Cerebellar nuclear complex (tissue), 1 donor: ENCODE measurements at places on chromosomes 11 and 22.

DNA sequence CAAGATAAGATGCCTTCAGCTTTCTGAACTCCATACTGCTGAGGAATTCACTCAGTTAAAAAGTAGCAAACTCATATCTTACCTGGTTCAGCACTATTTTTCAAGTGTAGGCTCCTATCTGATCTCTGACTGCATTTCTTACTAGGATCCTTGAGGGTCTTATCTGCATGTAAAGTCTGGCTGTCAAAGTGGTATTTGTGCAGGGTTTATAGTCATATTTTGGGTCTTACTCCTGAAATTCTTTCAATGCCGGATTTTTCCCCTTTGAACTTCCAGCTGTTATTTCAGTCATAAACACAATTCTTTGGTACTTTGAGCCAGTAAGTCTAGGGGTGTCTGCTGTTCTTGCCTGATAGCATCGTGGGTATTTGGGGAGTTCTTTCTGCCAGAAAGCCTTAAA lies 25.3 kb upstream of the NOX4 start:
- DNase-seq, result no peak

- DNase-seq, result no peak
Measured at GRCh38 chr11:115624065-115624464, 119.8 kb upstream of the CADM1 start.

GRCh38 chr11:66082946-66083698 lies 13.1 kb downstream of the PACS1 start:
- DNase-seq, result no peak

- no peak for DNase-seq
Measured at GRCh38 chr22:28208036-28208435, 289.0 kb upstream of the PITPNB start.

DNA sequence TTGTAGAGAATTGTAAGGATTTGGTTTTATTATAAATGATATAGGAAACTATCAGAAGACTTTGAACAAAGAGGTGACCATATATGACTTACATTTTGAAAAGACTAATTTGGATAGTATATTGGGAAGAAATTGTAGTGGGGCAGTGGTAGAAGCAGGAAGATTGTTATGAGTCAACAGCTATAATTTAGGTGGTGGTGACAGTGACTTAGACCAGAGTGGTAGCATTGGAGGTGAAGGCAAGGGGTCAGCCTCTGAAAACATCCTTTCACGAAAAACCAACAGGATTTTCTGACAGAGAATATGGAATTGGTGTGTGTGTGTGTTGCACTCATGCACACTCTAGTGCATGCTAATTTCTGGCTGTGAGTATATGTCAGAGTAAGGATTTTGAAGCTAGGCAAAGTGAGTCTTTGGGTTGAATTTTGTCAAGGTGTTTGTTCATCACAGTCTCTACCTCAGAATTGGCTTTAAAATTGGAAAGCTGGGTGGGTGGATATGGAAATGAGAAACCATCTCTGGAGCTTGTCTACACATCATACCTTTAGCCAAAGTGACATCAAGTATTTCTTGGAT lies 8.2 kb upstream of the HBE1 start:
- DNase-seq, result no peak

DNA sequence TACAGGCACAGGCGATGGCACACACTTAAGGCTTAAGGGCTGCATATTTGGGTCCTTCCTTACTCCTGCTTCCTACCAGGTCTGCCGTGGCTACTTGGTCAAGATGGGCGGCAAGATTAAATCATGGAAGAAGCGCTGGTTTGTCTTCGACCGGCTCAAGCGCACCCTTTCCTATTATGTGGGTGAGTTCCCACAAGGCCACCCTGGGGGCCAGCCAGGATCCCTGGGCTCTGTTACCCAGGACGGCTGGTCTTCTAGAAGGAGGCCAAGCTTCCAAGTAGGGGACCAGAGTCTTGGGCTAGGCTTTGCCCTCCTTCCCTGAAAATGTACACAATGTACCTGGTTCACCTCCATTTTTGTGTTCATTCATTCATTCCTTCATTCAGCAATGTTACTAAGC lies 29.1 kb downstream of the TREH start:
- DNase-seq, result no peak

DNA sequence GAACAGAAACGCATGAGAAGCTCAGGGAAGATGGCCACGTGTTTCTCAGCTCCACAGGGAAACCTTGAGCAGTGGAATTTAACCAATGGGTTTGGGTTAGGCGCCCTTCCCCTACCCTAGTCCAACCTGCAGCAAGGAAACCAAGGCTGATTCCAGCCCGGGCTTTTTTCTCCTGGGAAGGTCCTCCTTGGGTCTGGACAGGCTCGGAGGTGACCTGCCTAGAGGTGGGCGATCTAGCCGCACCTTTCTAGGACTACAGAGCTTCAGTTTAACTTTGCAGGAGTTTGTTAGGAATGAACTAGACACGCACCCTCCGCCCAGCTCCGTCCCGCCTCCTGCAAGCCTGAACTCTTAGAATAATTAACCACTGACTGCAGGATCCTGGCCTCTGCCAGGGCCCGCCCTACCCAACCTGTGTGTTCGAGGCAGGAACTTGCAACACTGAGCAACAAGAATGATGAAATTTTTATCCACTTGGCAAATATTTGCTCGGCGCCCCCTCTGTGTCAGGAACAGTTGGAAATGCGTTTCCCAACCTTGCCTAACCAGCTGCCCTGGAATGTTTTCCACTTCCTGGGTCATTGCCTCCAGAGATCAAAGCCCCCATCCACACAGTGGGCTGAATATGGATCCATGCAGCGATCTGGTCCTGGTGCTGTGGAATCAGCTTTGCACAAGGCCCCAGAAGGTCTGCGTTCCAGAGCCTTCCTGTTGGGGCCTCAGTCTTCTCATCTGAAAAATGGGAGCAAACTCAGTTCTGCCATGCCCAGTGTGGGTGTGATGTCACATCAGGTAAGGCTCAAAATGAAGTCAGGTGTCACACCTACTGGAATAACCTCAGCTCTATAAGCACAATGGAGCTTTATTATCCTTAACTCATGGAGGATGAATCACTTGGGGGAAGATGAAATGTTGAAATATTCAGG lies 13.3 kb downstream of the MPST start:
- DNase-seq, result no peak

DNA sequence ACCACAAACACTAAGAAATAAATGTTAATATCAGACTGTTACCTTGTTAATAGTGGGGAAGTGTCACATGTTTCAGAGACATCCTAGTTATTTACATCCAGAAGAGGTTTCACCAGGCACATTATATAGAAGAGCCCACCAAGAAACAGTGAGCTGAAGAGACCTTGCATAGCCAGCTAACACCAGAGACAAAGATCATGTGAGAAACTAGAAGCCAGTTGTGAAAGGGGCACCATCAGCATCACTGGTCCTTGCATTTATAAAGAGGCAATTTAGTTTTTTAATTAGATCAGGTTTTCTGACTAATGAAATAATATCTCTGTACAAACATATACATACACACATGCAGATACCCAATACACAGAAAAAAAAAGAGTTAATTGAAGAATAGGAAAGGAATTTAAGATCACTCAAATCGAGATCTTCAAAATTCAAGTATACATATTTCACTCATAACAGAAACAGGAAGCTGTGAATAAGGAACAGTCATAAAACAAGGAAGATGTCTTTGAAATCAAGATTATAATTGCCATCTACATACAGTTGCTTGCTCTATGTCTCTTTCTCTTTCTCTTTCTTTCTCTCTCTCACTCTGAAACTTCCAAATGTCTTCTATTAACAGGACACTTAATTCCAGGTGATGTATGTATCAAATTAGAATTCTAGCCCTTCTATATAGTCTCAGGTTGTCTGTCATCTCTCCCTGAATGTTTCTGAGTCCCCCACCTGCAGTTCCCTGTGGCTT lies 348.7 kb downstream of the ETS1 start:
- DNase-seq, result no peak

DNA sequence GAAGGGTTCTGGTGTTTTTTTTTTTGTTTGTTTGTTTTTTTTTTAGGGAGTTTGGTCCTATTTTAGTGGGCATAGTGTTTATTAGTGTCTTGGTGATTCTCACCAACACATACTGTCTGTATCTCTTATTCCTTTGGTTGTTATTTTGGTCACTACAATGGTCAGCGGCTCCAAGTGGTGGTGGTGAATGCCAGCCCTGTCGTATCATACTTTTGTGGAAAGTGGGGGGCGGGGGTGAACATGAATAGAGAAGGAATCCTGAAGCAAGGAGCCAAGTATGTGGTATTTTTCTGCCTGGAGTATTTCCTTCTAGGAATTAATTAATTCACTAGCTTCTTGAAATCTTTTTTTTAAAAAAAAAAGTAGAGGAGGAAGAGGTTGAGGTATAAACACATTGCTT lies 79.6 kb downstream of the GRK3 start:
- DNase-seq, result no peak

GRCh38 chr11:122116591-122116990 lies 576 bp upstream of the BLID start:
- no peak for DNase-seq

- no peak for DNase-seq
Measured at GRCh38 chr11:12169822-12170221, 59.4 kb downstream of the MICAL2 start.

DNA sequence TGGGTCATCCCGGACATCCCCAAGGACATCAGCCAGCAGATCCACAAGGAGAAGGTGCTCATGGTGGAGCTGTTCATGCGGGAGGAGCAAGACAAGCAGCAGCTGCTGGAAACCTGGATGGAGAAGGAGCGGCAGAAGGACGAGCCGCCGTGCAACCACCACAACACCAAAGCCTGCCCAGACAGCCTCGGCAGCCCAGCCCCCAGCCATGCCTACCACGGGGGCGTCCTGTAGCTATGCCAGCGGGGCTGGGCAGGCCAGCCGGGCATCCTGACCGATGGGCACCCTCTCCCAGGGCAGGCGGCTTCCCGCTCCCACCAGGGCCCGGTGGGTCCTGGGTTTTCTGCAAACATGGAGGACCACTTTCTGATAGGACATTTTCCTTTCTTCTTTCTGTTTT lies 15.3 kb upstream of the FADD start:
- DNase-seq, result no peak

- DNase-seq, result no peak
Measured at GRCh38 chr22:24435323-24435645, 7.9 kb downstream of the ADORA2A start.

DNA sequence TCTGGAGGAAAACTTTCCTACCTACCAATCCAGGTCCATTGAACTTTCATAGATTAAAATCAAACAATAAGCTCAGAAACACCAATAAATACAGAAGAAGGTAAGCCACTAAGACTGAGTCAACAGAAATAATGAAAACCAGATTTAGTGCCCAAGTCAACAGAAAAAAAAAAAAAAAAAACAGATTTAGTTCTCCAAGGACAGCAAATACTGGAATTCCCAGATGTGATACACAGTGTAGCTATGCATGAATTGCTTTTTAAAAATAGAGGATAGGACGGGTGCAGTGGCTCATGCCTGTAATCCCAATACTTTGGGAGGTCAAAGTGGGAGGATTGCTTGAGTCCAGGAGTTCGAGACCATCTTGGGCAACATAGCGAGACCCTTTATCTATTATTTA lies 15.7 kb downstream of the DMC1 start:
- DNase-seq, result no peak

- DNase-seq, result no peak
Measured at GRCh38 chr11:131957201-131957600, 586.8 kb downstream of the NTM start.

- no peak for DNase-seq
Measured at GRCh38 chr11:69896250-69896649, 77.0 kb upstream of the FGF3 start.

DNA sequence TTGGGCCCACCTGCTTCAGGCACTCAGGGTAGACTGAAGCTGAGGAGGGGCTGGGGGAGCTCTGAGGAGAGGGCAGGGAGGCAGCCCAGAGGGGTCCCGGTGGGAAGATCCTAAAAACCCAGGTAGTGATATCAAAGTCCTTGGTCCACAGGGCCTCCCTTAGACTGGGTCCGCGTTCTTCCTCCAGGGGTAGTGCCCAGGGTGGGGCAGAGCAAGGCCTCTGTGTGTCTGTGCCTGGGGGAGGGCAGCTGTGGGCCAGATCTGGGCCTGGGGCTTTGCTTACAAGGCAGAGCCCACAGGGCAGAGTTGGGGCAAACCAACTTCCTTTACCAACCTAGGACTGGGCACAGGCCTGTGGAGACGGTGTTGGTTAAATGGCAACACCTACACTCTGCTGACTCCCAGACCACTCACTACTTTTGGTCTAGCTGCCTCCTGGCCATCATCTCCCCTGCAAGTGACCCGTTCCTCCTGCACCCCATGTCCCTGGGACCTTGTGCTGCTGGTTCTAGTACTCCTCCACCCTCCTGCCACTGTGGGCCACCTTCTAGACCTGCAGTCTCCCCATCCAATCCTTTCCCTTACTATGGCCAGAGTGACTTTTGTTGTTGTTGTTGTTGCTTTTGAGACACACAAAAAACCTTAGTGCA lies 15.8 kb downstream of the ATG16L2 start:
- no peak for DNase-seq

GRCh38 chr22:19940536-19941364 lies 822 bp upstream of the COMT start:
- DNase-seq, result no peak

DNA sequence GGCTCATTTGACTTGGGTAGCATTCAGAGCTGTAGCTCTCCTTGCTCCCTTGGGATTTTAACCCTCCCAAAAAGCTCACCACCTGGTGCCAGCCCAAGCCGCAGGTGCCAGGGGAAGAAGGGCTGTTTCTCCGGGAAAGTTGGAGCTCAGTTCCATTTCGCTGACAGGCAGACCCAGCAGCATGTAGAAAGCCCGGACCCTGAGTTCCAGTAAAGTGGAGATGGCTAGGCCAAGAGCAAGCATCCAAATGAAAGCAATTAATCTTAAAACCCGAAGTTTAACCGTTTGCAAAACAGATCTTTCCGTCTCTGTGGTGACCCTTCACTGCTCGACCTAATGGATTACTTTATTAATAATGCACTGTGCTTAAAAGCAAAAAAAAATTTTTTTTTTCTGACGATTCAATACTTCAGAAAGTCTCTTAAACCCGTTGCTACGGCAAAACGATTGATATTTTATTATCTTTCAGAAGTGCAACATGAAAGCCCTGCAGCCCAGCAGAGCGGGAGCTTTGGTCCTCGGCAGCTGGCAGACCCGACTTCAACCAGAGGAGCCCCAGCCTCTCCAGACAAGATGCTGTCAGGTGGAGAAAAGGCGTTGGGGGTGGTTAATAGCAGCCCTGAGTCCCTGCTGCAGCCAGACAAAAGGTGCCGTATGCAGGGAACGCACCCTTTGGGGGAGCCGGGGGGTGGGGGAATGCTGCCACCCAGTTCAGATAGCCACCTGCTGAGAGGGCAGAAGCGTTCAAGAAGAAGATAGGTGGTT lies 3.3 kb downstream of the LMO1 start:
- no peak for DNase-seq
